ENCODE measurements at places on chromosomes 16 and 17.

- DNase-seq, result no peak
These were observed 111.1 kb downstream of the SMG6 start for GRCh38 chr17:2192367-2193057.

GRCh38 chr16:4780235-4780634, 7.9 kb downstream of the SEPTIN12 start:
- DNase-seq, result no peak

GRCh38 chr17:77696721-77697460, 261.6 kb upstream of the TNRC6C start:
- DNase-seq, result no peak

DNA sequence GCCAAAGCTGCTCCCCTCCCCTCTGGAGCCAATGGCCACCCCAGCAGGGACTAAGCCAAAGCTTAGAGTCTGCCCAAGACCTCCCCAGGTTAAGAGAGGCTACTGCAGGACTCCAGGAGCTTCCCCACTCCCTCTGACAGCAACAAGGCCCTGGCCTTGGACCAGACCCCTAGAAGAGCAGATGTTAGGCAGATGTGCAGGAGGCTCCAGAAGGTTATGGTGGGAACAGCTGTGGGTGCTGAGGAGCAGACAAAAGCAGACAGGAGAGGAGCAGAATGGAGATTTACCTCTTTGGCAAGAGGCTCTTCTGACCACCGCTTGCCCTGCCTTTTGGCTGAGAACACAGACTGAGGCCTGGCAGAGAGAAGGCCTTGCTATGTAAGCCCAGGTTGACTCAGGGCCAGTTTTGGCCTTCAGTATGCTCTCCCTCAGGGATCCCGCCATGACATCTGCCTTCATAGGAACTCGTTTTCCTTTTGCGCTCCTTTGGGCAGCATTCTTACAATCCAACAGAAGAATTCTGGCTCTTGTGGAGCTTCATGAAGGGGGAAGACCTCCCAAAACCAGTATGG, 113.0 kb downstream of the RBFOX3 start:
- no peak for DNase-seq

- DNase-seq, result peak; percentile 66
These were observed 27.5 kb upstream of the CDH15 start for GRCh38 chr16:89143911-89144675.

DNA sequence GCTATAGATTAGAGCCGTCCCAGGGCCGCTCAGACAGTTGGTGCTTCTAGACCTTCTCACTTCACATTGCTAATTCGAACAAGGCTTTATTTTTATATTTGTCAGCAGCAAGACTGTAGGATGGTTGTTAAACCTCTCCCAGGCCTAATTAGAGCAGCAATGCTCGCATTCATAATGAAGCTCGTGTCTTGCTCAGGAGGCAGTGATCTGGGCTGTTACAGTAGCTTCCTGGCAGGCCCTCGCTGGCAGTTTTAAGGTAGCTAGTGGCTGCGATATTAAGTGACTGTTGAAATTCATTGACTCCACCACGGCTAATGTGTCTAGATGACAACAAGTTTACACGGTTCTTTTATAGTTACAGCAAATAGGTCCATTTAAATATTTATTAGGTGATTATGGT, 23.2 kb upstream of the ANKFN1 start:
- no peak for DNase-seq

DNA sequence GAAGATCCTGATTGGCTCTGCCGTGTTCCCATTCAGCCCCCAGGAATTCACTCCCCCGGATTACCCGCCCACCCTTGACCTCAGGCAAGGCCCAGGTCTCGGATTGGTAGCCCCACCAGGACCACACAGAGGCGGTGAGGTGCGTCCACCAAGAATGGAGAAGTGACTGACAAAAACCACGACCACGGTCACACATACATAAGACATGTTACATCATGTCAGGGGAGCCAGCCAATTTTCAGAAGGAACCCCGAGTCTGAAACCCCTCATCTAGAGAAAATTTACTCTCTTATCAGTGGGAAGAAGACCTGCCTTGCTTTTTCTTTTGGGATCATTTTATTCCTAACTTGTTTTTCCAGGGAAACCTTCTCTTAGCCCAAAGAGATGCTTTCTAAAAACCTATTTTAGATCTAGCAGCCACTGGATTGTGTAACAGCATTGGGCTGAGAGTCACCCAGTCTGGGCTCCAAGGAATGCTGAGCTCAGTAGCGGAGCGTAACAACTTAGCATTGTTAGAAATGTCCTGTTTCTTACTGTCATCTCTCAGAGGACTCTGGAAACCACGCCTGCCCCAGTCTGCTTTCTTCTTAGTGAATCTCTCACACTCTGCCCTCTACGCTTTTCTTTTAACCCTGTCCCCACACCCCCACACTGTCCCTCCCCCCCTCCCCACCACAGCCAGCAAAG, 164.1 kb downstream of the CMIP start:
- DNase-seq, result no peak

- DNase-seq, result no peak
These were observed 76.4 kb downstream of the SEC14L1 start for GRCh38 chr17:77217123-77217522.

DNA sequence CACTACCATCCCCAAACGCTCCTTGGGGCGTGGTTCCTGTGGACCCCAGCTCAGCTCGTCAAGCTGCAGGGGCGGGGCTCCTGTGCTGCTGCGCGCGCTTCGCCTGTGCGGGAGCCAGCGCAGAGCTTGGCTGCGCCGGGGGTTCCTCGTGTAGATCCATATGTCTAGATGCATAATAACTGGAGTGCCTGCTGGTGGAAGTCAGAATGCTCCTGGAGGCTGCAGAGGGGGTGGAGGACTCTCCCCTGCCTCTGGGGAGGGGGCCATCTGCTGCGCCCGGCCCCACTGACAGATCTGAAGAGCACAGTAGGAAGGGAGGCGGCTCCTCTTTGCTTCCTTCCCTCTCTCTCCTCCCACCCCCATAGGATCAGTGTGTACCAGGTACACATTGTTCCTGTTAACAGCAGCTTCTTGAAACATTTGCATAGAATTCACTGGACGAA, 4.6 kb downstream of the RASD1 start:
- no peak for DNase-seq

- no peak for DNase-seq
These were observed 15.2 kb downstream of the BCAR1 start for GRCh38 chr16:75236232-75236631.

- DNase-seq, result no peak
These were observed 102.4 kb upstream of the CRHR1 start for GRCh38 chr17:45681706-45682105.

GRCh38 chr16:31271621-31272190, 11.9 kb downstream of the ITGAM start:
- DNase-seq, result no peak

- no peak for DNase-seq
These were observed 38.5 kb upstream of the MYOCD start for GRCh38 chr17:12627177-12627629.

- DNase-seq, result no peak
These were observed 34.5 kb downstream of the NACA2 start for GRCh38 chr17:61556224-61557188.

GRCh38 chr16:19396555-19397011, 21.1 kb upstream of the TMC5 start:
- no peak for DNase-seq

DNA sequence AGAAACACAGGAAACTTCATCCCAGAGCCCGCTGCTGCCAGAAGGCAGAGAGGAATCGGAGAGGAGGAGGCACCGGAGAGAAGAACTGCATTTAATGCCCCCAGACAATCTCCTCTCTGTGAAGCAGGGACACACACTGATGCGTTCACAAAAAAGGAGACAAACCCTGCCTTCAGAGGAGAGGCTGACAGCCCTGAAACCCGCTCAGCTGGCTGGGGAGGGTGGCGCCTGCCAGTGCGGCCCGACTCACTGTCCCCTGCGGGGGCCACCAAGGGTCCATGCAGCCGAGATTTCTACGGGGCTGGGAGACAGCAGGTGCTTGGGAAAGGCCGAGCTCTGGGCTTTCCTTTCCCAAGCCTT, 21.9 kb upstream of the CACNG1 start:
- DNase-seq, result no peak

GRCh38 chr17:16910341-16910740, 61.6 kb downstream of the TNFRSF13B start:
- DNase-seq, result no peak

DNA sequence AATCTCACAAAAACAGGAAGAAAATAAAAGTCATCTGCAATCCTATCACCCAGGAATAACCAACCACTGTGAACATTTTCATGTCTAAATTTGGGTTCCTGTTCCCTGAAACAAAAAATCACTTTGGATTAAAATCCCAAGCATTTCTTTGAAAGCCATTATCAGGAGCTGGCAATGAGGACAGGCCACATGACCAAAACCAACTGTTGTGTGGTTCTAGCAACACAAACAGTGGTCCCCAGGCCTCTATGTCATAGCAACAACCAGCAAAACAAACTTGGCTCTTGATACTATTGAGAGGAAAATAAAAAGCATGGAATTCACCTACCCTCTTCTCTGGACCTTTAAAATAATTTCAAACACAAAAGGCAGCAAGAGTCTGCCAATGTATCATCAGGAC, 252.5 kb downstream of the SLC39A11 start:
- no peak for DNase-seq

GRCh38 chr17:77450742-77451244, 310.0 kb downstream of the SEC14L1 start:
- DNase-seq, result no peak

DNA sequence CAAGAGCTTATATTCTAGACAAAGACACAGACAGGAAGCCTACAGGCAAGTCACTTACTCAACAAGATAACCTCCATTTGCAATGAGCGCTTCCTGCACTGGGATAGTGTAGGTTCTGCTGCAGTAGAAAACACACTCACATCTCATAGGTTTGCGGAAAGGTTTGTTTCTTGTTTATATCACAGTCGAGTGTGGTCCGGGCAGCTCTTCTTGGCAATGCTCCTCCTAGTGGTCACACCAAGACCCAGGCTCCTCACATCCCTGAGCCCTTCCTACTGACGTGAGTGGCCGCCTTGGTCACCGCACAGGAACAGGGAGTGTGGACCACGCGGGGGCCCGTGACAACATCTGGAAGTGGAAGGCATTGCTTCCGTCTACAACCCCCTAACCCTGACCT, 48.0 kb upstream of the RBFOX3 start:
- DNase-seq, result peak; percentile 73

DNA sequence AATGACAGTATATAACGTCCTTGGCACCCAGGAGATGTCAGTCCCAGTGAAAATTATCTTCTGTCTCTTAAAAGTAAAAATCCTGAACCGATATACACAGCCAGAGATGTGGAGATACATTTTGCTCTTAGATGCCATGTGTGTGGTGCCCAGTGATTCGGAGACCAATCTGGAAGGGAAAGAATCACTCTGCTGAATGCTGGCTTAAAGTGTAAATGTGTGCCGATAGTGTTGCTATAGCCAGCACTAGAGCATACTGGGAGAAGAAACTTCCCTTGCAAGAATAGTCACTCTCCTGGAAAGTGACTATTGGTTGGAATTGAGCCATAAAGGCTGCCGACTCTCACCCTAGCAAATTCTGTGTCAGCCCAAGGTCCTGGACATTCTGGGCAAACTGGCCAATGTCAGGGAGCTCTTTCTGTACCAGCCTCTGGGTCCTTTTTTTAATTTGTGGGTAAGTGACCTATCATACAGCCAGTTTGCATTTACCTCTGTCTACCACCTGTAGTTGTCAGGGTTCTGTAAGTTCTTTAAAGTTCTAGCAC, 44.2 kb upstream of the HNF1B start:
- no peak for DNase-seq

DNA sequence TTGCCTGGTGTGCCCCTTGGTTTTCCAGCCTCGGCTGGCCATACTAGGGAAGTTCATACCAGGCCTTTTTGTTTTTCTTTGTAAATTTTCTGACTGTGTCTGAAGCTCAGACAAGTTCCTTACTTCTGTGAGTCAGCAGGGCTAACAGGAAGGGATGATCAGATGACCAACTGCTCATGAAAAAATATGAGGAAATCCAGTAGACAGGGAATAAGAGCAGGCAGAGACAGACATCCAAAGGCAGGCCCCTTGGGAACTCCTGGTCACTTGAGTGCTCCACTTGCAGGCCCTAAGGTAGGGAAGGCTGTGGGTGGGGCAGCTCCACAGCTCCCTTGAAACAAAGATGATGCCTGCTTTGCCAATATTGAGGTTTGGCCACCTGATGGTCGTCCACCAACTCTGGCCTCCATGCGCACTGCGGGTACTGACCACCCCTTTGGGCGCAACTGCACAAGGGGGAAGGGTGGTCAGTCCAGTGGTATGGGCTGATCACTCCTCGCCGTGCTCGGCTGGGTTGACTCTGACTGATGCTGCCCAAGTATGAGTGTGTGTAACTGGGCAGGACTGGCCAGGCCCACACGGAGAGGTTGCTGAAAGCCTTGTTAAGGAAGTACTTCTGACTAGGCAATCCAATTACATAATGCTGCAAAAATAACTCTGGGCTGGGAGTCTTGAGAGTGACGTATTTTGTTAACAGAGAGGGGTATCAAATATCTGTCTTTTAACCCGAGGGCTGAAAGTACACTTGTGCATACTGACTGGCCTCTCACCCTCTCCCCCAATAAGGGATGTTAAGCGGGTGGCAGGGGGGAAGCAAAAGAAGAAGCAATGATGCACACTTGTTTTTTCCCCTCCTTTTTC, 20.8 kb upstream of the ZFHX3 start:
- no peak for DNase-seq

DNA sequence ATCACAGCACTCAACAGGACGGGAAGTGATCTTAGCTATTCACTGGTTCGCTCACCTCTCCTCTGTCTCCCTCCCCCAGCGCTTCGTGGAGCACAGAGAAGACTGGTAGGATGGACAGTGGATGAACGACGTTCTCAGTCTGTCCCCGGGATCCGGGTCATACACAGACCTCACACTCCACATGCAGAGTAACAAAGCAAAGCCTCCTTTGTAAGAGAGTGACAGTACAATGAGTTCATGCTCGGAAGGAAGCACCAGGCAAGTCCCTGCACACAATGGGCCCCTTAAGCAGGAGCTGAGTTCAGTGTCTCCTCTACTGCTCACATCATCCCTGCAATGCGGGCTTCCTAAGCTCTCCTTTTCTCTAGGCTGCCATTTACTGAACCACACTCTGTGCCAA, 356.9 kb downstream of the C16orf95 start:
- no peak for DNase-seq

GRCh38 chr17:54235571-54235970, 412.8 kb downstream of the KIF2B start:
- DNase-seq, result no peak

GRCh38 chr16:728890-729744, 2.2 kb downstream of the HAGHL start:
- DNase-seq, result no peak

Measured in posterior cingulate gyrus (tissue), 11 donors.